ENCODE measurements at places on chromosomes 5 and 9.
A peak's percentile ranks its signal among the peaks of the same experiment; 100 is the strongest.

DNA sequence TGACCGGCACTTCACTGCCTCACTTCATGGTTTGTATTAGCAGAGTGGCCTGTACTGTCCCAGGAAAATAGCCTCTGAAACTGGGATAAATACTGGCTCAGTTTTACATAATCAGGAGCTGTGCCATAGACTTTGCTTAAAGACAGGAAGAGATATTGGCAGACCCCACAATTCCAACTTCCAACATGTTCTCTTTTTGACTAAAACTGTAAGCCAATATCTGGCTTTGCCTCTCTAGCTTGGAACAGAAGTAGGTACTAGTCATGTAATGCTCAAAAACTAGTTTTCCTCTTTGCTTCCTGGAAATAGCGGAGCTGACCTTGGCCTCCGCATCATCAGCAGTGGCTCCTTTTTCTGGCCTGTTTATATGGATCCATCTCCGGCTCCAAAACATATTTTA lies 276.9 kb downstream of the CDH9 start:
- no peak for DNase-seq

- no peak for DNase-seq
These were observed 170.0 kb downstream of the CACNA1B start for GRCh38 chr9:138047469-138048040.

DNA sequence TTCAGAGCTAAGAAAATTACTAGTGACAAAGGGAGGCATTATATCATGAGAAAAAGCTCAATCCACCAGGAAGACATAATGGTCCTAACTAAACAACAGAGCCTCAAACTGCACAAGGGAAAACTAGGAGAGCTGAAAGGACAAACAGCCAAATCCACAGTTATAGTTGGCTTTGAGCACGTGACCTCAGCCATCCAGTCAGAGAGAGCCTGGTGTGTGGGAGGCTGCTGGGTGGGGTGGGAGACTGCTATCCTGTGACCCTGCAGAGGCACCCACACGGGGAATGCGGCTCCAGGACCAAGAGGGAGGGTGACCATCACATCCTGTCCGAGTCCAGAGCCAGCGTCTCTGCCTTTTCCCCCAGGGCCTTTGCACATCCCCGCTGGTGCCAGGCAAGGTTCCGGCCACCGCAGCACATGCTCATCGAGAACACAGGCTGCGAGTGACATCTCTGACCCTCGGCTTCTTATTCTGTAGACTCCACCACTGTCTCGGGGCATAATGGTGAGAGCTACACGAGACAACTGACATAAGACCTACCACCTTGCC lies 145.1 kb downstream of the PHF2 start:
- no peak for DNase-seq

DNA sequence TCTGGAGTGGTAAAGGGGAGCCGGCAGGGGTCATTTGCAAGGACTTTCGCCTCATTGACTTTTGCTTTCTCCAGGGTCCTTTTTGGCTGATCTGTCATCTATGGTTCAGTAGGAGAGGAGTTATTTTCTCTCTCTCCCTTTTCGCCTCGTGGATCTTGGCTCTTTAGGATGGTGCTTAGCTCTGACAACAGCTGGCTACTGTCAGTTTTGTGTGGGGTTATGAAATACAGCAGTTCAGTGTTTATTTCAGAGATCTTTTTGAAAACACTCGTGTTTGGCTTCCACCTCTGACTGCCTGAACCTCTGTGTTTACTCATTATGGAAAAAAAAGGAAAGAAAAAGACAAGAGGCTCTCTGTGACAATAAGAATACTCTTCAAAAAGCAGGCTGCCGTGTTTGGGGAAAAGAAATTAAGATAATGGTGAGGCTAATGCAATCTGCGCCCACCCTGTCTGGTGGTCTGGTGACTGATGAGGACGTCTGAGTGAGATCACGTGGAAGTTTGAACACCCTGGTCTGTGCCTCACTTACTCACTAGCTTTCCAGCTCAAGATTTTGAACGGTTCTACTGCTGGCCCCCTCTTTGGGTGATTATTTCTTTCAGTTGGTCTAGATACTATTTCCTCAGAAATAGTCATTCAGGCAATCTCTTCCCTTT lies 567.7 kb downstream of the CAAP1 start:
- DNase-seq: no peak

DNA sequence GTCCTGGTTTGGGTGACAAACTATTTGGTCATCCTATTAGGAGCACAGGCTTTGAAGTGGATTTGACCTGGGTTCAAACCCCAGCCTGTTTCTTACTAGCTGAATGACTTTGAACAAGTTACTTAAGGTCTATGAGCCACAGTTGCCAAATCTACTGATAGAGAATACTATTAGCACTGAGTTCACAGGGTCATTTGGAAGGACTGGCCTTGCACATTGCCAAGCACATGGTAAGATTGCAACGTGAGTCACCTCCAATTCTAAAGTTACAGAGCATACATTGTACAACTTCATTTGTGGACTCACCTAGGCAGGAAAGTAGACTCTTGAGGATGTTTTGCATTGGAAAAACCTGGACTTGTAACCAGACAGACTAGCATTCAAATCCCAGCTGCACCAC lies 38.9 kb downstream of the MFAP3 start:
- no peak for DNase-seq

DNA sequence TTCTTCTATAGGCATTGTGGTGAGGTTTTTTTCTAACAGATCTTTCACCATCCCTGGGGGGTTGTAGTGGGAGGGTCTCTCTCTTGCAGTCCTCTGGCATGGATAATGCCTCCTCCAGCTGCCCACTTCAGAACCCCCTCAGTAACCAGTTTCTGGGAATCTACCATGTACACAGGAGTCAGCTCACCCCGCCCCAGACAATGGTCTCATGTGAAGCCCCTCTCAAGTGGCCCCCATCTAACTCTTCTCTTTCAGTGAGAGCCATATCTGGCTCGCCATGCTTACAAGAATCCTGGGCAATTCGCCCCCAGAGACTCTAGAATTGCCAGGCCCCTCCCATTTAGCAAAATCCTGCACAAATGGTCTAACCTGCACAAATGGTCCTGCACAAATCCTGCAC lies 144.4 kb upstream of the FSTL4 start:
- no peak for DNase-seq

DNA sequence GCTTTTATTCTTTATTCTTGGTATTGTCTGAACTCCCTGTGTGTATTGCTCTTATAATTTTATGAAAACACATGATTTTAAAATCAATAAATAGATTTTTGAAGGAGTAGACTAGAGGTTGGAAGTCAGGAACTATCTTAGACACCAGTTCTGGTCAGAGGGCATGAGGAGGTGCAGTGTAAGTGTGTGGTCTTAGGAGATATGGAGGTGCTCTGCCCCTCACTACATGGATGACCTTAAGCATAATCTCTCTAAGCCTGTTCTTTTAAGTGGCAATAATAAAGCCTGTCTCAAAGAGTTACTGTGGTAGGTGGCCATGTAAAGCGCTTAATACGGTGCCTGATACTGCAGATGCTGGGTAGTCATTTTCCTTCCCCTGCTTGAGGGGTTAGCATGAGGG lies 34.0 kb downstream of the RPS23 start:
- no peak for DNase-seq

DNA sequence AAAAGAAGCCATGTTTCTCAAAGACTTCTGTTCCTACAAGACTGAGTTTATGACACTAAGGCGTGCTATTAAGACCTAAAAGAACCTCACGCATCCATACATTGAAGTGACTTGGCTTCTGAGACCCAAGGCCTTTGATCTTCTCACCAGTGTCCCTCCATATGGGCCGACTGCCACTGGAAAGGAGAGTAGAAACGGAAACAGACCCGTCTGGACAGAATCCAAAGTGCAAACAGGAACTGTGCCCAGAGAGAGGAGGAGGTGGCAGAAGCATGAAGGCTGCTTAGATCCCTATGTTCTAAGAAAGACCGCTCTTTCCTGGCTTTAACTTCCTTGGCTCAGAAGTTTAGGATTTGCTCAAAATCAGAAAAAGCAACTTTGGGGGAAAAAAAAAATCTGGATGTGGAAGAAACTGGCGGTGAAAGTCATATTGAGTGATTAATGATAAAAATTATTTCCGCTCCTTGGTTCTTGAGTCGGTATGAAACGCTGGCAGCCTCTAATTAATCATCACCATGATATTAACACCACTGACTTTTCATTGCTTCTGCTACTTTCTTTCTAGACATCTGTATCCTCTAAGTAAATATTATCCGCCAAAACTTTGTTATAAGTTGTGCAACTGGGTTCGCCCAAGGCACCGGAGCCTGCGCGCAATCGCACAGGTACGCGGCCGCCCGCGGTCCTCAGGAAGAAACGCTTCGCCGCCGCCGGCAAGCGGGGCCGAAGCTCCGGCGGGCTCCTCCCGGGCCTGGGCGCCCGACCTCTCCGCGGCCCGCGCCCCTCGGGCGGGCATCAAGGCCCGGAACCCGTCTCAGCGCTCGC lies 726 bp downstream of the DAP start:
- DNase-seq: no peak

DNA sequence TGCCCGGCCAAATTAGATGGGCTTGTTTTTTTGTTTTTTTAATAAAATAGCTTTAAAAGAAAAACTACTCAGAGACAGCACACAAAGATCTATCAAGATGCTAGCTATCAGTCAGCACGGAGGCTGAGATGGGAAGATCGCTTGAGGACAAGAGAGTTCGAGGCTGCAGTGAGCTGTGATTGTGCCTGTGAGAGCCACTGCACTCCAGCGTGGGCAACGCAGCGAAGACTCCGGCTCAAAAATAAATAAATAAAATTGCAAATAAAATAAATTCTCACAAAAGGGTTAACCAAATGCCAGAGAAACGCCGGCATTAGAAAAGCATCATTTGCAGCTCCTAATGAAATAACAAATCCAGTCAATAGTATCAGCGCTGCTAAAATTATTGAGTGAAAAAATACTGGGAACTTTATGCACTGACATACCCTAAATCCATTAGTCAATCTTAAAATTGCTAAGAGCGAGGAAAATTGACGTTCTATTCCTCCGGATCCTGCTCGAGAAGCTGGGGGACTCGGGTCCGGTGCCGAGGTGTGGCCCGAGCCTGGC lies 681 bp downstream of the CPLANE1 start:
- no peak for DNase-seq

GRCh38 chr9:114344692-114345091 lies 15.0 kb downstream of the ORM2 start:
- no peak for DNase-seq

GRCh38 chr9:131622523-131622922 lies 77.2 kb downstream of the PRRT1B start:
- no peak for DNase-seq

DNA sequence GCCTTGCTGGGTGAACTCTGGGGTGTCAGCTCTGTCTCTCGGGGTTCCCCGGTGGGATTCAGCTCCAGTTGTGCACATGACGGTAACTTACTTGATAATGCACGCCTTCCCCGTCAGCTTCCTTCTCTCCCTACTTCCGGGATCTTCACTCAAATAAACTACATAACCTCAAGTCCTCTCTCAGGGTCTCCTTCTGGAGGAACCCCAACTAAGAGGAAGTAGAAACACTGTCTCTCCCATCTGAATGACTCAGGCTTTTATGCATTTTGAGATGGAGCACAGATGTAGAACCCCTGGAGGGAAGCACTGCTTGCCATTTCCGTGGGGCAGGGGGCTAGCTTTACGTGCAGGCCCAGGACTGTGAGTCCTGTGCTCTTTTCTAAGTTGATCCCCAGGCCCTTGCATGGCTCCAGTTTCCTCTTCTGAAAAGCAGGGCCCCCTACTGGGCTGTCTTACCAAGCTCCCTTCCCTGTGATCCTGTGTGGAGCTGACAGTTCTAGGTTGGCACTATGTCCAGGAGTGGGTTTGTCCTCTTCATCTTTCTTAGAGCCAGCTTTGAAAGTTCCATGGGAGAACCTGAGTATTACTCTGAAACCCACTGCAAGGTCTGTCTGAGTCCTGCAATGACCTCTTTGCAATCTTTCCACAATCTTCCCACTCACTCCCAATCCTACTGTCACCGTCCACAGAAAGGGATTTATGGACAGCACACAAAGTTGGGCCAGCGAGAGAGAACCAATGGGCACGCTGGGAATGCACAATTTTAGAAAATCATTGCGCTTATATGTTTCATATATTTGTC lies 17.7 kb downstream of the S1PR3 start:
- no peak for DNase-seq

DNA sequence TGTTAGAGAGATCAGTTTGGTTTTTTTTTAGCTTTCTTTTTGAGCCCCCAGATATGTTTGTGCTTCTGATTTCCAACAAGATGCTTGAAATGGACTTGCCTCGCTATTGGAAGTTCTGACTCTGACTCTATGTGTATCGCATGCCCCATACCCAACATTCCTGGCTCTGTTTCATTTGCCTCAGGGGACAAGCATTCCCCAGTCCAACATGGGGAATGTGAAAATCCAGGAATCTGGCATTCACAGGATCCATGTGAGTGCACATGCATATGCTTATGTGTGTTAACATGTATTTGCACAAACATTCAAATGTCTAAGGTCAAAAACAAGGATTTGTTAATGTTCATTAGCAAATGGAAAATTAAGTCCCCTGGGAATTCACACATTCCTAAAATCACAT lies 233.9 kb downstream of the TLR4 start:
- no peak for DNase-seq

- peak; percentile 30 for DNase-seq
These were observed 70.3 kb upstream of the ASTN2 start for GRCh38 chr9:117485176-117485575.

GRCh38 chr5:7784683-7785380 lies 66.1 kb downstream of the CFAP90 start:
- no peak for DNase-seq

DNA sequence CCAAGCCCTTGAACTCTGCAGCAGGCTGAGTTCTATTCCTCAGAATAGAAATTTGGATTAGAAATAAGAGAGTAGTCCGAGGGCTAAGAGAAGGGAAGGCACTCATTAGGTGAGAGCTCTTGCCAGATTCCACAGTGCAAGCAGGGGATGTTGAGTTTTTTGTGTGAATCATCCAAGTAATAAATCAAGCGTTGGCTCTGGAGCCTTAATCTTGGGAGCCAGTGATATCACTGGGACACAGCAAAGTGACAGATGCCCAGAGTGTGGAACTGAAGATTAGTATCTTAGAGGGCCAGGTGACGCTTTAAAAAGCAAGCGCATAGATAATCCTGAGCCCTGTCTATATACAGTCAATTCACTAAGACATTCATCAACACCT lies 60.3 kb downstream of the FOXD1 start:
- DNase-seq: no peak

DNA sequence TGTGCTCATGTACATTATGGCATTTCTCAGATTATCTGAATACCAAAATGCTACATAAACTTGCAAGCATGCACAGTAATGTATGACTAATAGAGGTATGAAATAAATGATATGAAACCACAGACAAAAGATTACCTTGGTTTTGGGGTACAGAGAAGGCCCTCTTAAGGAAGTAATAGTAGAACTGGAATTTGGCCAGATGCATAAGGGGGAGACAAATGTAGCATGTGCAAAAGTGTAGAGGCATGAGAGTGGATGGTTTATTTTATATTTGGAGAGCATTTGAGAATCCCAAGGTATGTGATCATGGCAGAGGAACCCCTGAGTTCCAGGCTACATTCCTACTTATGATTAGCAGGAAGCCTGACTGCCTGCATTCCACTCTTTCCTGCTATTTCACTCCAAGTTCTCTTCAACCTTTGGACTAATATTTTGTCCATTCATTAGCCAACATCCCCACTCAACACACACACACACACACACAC lies 74.2 kb downstream of the MAMDC2 start:
- DNase-seq: no peak

Data from iPS DF 19.7 (cell line).